HFF-Myc (cell line): ENCODE measurements at places on chromosomes 3 and 15.

DNA sequence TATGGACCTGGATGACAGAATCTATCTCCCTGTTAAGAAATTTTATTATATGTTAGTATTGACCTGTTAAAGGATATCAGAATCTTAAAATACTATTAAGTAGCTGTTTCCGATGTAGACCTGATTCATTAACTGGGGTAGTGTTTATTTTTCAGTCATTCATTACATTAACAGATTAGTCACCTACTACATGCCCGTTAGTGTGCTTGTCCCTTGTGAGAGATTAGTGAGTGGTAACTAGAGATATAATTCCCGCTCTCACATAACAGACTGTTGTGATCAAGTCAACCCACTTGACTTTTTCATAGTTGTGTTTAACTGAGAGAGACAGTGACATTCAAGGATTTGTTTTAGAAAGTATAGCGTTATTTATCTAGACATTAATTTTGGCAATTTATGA lies 166.8 kb downstream of the TCF12 start:
- DNase-seq, result no peak

- DNase-seq, result no peak
Measured at GRCh38 chr15:99554880-99555488, 10.8 kb upstream of the MEF2A start.

DNA sequence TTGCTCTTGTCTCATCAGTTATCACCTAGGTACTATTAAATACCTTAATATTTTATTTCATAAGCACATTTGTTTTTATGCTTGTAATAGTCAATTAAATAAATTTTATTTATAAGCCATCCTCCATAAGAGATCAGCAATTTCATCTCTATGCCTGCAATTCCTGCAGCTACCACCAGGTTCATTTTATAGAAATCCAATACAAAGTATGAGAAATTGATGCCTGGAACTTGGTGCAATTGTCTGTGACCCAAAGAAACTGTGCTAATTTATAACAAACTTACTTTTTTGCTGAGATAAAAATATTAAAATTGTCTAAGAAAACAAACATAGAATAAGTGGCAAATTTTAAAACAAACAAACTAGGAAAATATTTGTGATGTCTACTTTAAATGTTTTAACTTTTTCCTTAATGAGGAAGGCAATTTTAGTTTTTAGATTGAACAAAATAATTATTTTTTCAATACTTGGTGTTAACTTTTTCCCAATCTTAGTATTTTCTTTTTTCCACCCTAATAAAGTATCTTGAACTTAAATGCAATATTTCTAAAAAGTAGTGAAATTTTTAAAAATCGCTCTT lies 1026.6 kb downstream of the ROBO1 start:
- DNase-seq, result no peak

DNA sequence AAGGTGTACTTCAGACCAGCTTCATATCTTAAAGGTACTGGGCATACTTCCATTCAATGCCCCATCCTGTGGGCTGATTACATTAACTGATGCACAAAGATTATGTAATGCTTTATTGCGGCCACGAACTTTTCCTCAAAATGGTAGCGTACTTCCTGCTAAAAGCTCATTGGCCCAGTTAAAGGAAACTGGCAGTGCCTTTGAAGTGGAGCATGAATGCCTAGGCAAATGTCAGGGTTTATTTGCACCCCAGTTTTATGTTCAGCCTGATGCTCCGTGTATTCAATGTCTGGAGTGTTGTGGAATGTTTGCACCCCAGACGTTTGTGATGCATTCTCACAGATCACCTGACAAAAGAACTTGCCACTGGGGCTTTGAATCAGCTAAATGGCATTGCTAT lies 3.4 kb downstream of the SKIL start:
- DNase-seq, result no peak

- DNase-seq, result no peak
Measured at GRCh38 chr3:67617518-67617917, 36.9 kb downstream of the SUCLG2 start.

DNA sequence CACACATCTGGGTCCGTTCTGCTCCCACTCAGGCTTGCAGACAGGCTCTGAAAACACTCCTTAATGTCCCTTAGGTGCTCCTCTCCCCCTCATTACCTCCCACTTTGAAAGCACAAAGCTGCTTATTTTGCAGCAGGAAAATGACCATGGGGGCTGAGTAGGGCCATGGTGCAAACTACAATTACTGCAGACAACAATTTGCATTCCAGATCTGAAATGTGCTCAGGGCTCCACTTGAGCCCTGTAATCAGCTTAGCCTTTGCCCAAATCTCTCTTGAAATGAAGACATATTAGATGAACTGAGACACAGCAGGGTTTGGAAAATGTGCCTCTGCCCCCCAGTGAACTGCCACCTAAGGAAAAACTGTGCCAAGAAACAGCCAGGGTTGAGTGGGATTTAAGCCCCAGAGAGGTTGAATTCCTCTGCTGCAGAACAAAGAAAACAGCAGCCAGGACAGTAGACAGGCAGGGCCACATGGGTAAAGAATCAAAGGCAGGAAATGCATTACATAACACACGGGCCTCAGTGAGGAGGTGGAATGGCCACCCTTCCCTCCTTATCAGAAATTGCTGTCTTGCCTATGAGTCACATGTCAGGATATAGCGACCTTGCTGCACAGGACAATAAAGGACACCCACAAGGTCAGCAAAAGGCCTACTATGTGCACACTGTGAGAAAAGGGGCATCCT lies 126.8 kb upstream of the ARHGEF3 start:
- DNase-seq, result no peak

DNA sequence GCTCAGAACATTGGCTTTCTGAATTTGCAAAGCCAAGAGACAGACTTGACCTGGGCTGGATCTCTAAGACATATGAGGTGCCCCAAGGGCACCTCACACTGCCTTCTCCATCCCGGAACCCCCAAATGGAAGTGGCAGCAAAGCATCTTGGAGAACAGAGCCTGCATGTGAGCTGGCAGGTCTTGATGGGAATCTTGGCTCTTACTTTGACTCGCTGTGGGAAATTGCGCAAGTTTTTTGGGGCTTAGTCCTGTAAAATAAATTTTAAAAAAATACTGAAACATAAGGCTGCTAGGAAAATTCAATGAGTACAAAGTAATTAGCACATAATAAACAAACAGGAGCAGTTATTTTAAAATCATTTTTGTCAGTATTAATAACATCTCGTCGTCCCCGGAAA lies 13.7 kb upstream of the SEC22A start:
- DNase-seq, result no peak

DNA sequence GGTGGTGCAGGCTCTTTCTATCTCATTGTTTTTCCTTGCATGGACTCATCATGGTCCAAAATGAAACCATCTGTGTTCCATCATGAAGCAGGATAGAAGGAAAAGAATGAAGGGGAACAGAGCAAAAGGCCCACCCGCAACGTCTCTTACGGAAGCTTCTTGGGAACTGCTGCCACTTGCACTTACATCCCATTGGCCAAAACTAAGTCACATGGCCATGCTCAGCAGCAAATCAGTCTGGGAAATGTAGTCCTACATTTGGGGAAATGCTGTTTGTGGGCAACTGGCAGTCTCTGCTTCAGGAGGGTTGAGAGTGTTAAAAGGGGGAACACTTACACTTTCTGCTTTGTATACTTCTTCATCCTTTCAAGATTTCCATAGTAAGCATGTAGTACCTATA lies 191.6 kb downstream of the SV2B start:
- no peak for DNase-seq

- no peak for DNase-seq
Measured at GRCh38 chr3:141386611-141387111, 18.4 kb downstream of the ZBTB38 start.

GRCh38 chr15:58574631-58575030 lies 142.8 kb downstream of the LIPC start:
- no peak for DNase-seq

DNA sequence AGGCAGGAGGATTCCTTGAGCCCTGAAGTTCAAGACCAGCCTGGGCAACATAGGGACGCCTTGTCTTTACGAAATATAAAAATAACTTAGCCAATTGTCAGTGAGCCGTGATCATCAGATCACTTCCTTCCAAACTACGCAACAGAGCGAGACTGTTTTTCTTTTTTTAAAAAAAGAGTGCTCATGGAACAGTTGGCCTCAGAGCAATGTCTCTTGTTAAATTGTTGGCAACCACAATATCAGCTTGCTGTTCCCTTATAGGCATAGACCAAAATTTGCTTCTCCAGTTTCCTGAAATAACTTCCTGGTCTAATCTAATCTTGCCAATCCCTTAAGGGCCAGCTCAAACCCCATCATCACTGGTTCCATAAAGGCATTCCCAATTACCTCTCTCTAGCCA lies 93.3 kb upstream of the SLC4A7 start:
- DNase-seq, result no peak

GRCh38 chr3:181486141-181486885 lies 225.4 kb upstream of the SOX2 start:
- no peak for DNase-seq

DNA sequence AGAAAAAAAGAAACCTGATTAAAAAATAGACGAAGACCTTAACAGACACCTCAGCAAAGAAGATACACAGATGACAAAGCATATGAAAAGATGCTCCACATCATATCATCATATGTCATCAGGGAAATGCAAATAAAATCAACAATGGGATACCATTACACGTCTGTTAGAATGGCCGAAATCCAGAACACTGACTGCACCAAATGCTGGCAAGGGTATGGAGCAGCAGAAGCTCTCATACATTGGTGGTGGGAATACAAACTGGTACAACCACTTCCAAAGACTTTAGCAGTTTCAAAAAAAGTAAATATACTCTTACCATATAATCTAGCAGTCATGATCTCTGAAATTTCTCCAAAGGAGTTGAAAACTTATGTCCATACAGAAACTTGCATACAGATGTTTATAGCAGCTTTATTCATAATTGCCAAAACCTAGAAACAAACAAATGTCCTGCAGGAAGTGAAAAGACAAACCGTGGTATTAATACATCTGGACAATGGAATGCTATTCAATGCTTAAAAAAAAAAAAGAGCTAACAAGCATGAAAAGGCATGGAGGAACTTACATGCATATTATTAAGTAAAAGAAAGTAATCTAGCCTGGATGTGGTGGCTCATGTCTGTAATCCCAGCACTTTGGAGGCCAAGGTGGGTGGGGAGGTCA lies 107.4 kb downstream of the HES1 start:
- no peak for DNase-seq

- DNase-seq, result no peak
Measured at GRCh38 chr15:38688761-38689160, 124.1 kb upstream of the RASGRP1 start.

- DNase-seq, result no peak
Measured at GRCh38 chr3:148332509-148332908, 365.2 kb upstream of the AGTR1 start.

DNA sequence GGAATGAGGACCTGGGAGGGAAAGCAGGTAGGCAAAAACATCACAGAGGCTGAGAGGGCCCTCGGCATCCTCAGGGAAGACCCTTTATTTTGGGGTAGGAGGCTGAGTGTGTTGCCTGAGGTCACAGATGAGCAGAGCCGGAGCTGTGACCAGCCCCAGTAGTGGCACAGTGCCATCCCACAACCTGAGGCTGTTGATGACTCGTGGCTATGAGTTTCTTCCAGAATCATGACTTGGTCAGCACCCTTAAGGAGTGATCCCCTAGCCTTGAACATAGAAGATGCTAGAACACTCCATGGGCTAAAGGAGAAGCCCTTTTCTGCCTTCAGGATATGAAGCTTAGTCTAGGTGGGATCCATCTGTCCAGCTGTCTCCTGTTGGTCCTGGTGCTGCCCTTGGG lies 19.5 kb upstream of the CXCR6 start:
- DNase-seq, result no peak
